ENCODE measurements at places on chromosomes 11 and 22. TPM values are rescaled to one million over a fixed set of nuclear protein-coding genes. Genes with fewer than 3 reads are reported as not detected.

DNA sequence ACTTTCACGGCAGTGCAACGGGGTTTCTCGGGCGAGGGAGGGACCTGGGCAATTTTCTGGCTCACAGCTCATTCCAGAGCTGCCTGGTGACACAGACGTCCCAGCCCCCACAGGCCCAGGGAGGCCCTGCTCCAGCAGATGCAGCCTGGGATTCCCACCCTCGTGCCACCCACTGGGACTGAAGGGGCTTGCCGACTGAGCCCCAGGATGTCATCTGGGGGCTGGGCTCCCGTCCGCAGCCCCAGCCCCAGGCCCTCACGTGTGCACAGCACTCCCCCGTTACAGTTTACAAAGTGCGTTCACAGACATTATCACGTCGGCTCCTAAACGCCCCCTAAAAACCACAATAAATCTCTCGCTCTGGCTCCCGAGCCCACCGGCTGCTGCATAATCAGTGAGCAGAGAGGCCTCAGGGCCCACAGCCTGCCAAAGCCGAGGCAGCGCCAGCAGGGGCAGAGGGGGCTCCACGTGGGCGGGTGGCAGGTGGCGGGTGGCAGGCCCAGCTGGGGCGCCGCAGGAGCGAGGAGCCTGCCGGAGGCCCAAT is 76.9 kb upstream of the TCF20 start:
- no peak for DNase-seq

DNA sequence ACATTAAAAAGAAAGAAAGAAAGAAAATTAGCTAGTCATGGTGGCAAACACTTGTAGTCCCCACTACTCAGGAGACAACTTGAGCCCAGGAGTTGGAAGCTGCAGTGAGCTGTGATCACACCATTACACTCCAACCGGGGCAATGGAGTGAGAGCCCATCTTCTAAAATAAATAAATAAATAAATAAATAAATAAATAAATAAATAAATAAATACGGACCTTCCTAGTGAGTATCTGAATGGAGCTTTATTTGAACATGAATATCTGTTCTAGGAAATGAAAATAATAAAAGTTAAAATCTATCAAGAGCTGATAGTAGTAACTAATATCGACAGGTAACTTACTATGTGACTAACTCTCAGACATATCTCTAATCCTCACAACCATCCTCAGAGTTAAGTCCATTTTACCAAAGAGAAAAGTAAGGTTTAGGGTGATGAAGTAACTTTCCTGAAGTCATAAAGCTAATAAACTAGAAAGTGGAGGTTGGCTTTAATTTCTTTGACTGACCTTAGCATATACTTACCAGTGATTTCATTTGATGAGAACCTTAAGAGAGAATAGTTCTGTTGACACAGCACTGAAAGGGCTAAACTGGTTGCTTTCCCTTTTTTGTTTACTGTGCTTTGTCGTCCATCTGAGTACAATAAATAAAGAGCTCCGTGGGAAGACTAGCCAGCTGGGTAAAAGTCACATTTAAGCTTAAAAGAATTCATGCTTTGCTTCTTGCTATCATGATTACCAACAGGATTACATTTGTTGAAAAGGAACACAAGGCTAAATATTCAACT is 22.4 kb downstream of the ENTHD1 start:
- DNase-seq, result no peak

- peak; percentile 81 for DNase-seq
These were observed 29.1 kb downstream of the MAP6 start for GRCh38 chr11:75639762-75640181.

DNA sequence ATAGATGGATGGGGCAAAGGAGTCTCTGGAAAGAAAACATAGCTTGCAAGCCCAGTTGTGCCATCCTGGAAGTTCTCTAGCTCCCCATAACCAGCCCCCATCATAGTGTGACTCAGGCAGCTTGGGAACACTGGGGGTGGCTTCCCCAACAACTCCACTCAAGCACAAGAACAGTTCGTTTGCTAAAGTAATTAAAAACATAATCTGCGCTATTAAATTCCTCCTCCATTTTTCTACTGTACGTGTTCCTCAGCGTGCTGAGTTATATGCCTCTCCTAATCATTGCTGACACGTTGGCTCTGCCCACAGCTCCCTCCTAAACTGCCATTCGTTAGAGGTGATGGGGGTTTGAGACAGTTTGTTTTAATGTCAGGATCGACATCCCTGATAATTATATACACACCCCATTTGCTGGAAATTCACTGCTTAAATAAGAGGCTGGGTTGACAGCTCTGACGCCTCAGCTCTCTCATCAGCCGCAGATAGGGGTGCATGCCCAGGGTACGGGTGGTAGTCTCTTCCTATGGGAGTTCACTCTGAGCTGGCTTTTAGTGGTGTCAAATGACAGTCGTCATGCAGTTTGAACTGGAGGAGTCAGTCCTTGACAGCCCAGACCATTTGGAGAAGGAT is 59.5 kb upstream of the SEZ6L start:
- DNase-seq, result no peak

Gene RAG2
- not detected for total RNA-seq

Gene DENND6B
- 1.7 TPM for total RNA-seq

Measured in Right ventricle myocardium inferior (tissue), 1 donor.